ENCODE measurements at places on chromosomes 2 and 18.
A peak's percentile ranks its signal among the peaks of the same experiment; 100 is the strongest.

DNA sequence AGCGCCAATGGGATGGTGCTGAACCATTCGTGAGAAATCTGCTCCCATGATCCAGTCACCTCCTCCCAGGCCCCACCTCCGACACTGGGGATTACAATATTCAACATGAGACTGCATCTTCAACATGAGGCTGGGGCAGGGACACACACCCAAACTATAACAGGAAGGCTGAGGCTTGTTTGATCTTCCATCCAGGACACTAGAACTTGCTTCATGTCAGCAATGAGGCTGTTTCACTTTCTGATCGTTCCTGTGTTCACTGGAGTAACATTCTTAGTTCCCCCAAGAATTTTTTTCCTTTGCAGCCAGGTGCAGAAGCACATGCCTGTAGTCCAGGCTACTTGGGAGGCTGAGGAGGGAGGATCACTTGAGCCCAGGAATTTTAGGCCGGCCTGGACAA, 30.8 kb upstream of the SOX11 start:
- DNase-seq, result no peak

DNA sequence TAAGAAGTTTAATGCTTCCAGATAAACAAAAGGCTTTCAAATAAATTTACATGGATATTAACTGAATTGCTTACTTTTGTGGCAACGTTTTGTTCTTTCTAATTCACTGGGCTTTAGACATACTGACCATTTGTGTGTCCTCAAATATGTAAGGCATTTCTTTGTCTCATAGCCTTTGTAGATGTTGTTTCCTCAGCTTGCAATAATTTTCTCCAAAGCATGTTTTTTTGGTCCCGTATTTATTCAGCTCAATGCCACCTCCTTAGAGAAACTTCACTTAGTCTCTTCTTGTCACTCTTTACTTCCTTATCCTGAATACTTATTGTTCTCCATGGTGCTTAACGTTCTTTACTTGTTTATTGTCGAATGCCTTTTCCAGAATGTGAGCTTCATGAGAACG, 98.5 kb downstream of the NUP35 start:
- no peak for DNase-seq

- no peak for DNase-seq
Measured at GRCh38 chr2:696463-696862, 19.3 kb upstream of the TMEM18 start.

GRCh38 chr18:70469916-70470315, 181.1 kb downstream of the SOCS6 start:
- DNase-seq, result no peak

GRCh38 chr18:79556829-79557585, 122.6 kb upstream of the CTDP1 start:
- no peak for DNase-seq

GRCh38 chr2:79935771-79936657, 368.5 kb downstream of the LRRTM1 start:
- peak; percentile 59 for DNase-seq

DNA sequence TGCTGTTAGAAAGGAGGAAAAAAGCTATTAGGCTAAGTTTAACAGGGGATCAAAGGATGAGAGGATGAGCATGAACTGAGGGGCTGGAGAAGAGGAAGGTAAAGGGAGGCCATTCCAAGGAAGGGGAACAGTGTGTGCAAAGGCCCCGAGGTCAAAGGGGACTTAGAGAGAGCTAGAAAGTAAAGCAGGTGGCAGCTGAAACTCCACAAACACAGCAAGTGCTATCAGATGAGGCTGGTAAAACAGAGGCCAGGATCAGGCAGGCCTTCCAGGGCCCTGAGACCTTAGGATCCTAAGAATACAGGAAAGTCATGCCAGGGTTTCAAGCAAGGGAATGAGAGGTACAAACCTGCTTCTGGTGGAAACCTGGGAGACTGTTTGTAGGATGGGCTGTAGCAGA, 5.8 kb downstream of the HDAC4 start:
- no peak for DNase-seq

DNA sequence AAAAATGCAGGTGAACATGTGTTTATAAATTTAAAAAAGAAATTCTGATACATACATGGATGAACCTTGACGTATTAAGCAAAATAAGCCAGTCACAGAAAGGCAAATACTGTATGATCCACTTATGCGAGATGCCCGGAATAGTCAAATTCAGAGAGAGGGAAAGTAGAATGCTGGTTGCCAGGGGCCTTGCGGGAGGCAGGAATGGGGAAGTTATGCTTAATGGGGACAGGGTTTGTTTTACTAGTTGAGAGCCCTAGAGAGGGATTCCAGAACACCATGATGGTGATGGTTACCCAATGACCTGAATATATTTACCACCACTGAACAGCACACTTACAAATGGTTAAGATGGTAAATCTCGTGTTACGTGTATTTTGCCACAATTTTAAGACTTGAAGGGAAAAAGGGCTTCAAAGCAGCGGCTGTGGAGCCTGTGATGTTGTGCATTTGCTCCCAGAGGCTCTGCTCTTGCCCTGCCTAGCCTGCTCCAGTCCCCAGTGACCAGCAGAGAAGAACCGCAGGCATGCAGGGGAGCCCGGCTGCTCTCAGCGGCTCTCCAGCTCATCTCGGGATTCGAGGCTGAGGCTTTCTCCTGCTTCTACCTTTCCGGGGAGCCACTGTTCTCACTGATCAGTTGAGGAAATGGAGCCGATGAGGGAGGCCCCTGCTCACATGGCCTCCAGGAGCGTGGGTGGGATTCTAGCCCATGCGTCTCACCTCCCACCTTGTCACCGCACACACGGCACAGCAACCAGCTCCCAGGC, 51.7 kb upstream of the TFCP2L1 start:
- DNase-seq, result no peak

- no peak for DNase-seq
Measured at GRCh38 chr2:69012310-69013141, 453 bp upstream of the ANTXR1 start.

DNA sequence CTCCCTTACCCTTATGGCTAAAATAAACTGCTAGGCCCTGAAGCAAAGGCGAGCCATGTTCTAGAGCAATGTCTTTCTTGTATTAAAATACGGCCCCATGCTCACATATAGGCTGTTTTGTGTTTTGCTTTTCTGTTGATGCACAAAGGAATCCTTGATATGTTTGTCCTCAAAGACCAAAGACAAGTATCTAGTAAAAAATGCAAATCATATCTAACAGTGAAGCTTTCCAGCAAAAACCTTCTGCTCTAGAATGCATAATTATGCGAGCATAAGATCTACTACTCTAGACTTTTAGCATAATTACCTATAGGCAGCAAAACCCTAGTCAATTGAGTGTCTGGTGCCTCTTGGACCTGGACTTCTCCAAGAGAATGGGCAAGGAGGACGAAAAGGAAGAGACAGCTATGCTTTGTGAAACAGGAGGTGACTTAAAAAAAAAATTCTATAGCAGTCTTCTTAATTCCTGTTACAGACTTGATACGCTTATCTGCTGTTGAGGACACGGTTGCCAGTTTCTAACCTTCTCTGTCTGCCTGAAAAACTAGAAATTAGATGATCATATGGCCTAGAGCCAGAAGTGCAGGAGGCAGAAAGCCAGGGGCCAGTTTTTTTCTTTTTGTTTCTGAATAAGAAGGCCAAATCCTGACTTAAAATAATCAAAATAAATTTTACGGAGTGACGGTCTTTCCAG, 1.5 kb upstream of the AMMECR1L start:
- DNase-seq, result no peak

All from T47D (cell line).